ENCODE measurements at places on chromosomes 5 and 9. TPM values are rescaled to one million over a fixed set of nuclear protein-coding genes. Genes with fewer than 3 reads are reported as not detected.

Gene TSSK1B
- total RNA-seq, result not detected

Gene SELENOP
- total RNA-seq, result 185 TPM

GRCh38 chr5:72412283-72413055 lies 92.3 kb downstream of the PTCD2 start:
- DNase-seq, result no peak

GRCh38 chr5:54449923-54450322 lies 5.6 kb upstream of the HSPB3 start:
- DNase-seq, result no peak

Gene LEAP2
- total RNA-seq, result 2.3 TPM

Gene SLC6A7
- not detected for total RNA-seq

DNA sequence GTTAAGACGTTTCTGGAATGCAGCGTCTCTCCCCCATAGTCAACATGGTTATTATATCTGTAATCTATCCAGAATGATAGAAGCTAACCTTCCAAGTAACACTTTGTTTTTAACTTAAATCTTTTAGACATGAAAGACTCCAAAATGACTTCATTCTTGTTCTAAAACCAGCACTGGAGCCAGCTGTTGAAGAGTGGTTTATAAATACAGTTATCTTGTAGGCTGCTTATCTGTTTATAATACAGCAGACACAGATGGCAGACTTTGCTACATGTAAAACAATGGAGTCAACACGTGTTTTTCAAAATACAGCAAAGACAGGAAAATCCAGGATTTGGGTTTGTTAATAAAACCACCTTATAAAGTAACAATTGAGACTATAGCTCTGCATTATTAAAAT lies 48.8 kb upstream of the RETREG1 start:
- no peak for DNase-seq

Gene DIMT1
- total RNA-seq, result 16.2 TPM

DNA sequence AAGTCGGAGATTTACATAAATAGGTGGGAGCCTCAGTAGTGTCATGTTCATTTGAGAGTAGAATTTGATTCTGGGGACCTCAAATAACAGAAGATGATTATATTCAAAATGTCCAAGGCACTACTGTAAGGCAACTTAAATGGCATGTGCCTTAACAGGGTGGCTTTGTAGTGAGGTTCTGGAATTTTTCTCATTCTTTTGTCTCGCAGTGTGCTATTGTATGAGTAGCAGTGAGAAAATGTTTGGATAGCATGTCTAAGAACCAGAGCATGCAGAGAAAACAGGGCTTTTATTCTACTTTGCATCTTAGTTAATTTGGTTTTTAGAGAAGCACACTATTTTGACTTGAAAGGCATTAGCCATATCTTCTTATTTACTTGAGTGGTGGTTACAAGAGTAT lies 25.0 kb downstream of the MAST4 start:
- DNase-seq, result no peak

DNA sequence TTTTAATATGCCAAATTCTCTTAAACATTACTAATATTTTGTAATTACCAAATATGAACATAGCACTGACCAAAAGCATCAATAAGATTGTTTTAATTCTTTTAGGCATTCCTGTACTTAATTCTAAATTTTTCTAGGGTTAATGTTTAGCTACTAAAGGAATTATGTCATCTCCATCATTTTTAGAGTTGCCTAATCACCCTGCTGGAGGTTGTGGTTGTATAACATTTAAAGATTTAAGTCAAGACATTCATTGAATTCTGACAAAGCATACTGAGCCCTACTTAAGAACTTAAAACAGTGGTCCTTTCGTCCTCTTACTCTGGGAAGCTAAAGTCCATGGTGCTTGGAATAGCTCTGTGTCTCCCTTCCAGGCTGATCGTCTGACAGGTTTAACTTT lies 28.1 kb upstream of the DAB2 start:
- no peak for DNase-seq

DNA sequence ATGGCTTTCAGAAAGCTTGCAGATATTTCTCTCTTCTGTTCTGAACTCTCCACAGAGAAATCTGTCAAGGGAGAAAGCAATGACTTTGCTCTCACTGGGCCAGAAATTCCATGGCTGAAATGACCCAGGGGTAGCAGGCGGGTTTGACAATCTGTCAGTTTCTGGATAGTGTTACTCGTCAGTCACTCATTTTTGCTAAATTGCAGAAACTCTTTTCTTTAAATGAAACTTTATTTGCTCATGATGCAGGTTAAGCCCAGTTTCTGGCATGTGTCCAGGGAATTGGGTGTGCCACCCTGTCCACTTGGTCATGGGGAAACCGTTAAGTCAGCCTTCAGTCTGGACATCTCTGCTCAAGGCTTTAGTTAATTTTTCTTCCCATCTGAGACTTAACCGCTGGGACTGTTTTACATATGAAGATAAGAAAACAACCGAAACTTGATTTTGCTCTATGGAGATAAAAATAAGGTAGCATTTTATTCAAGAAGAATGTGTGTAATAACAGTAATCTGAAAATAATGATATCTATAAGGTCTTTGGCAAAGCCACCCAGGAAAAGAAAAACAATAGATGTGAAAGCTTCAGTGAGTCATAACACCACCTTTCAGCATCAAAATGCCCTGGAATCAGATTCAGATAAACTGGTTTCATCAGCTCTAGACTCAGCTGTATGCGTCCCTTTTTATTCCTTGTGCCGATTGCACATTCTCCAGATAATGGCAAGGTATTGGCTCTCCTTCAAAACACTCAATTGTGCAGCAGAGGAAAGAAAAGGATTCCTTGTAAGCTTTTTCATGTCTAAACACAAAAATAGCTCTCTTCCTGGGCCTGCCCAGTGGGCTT lies 308.3 kb downstream of the ZSWIM6 start:
- no peak for DNase-seq

Data from tongue (tissue), 3 donors.